ENCODE measurements at places on chromosomes 3 and 15.
A peak's percentile ranks its signal among the peaks of the same experiment; 100 is the strongest.

DNA sequence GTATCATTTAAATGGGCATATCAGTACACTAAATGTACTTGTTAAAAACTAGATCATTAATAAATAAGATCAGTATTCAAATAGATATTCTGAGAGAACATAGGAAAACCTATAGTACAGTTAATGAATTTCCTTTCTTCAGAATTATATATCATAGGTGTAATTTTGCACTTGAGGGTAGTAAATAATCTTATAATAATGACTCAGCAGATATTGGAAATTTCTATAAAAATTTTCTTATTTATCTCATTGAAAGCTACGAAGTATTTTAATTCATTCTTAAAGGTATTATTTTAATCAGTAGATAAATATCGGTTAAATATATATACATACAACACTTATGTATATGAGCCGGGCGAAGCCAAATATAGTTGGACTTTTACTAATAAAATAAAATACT, 300.9 kb upstream of the SOX2 start:
- H3K27ac ChIP-seq: no peak overlapping the region
- H3K4me1 ChIP-seq: no peaks in the 10 kb centered on the region
- no peaks in the 10 kb centered on the region for H3K36me3 ChIP-seq
- H3K4me3 ChIP-seq: no peak overlapping the region
- no peak for DNase-seq

DNA sequence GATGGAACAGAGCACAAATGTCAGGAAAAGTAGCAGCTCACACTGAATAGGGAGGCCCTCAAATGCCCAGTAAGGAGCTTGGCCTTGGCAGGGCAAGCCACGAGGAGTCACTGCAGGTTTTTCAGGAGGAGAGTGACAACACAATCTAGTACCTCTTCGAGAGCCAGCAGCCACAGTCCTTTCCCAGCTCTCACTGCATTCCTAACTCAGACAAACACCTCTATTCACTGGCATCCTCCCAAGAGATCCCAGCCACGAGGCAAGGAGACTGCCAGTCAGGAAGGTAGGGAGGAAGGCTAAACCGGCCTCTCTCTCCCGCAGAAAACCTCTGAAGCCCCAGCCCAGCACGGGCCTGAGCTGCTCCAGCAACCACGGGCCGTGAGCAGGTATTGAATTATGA, 146.0 kb upstream of the SMAD3 start:
- peaks cover 27% of the 10 kb centered on the region for H3K36me3 ChIP-seq
- H3K4me3 ChIP-seq: no peak overlapping the region
- peaks cover 6% of the 10 kb centered on the region for H3K4me1 ChIP-seq
- DNase-seq: no peak
- peaks cover 52% of the 10 kb centered on the region for H3K27me3 ChIP-seq

DNA sequence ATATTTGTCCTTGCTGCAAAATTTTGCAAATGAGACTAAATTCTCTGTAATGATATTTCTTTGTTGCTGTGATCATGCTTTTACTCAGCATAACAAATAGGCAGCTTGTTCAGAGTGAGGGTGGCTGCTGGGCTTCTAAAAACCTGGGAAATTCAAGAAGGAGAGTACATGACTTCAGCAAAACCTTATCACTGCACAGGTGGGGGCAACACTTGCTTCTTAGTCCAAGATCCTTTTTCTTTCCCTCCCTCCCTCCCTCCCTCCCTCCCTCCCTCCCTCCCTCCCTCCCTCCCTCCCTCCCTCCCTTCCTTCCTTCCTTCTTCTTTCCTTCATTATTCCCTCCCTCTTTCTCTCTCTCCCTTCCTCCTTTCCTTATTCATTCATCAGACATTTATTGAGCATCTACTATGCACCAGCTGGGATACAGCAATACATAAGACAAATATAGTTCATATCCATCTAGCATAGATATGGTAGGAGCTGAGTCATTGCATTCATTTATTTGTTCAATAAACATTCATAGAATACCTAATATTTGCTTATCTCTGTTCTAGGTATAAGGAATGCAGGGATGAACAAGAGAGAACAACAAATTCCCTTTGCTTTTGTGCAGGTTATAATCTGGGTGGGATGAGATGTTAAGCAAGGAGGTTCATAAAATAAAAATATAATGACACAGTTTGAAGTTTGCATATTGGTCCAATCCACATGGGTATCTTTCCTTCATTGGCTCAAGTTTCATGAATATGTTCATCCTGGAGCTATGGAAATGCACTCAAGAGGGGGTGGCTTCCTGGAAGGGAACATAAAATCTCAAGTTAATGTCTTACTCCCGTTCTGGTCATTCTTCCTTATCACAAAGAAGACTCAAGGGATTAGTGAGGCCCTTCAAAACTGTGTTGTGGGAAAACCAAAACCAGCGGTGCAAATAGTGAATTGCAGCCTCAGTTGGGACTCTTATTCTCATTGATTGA, 210.7 kb downstream of the PDCD6IP start:
- DNase-seq: no peak
- H3K36me3 ChIP-seq: no peaks in the 10 kb centered on the region
- H3K4me3 ChIP-seq: no peak overlapping the region
- no peaks in the 10 kb centered on the region for H3K27me3 ChIP-seq

DNA sequence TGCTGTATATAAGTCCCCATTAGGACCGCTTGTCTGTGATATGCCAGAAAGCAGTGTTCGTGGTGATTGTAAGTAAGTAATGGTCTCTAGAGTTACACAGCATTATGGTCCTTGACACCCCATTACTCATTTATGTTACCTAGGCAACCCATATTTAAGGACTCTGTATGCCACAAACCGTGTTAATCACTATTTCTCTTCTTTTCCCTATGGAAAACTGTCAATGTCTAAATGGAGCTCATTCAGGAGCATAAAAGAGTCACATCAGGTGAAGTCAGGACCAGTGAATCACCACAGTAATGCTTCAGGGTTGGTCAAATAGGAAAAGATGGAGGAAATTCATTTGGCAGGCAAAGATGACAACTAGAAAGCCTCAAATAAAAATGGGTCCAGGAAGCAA, 146.6 kb upstream of the PEX5L start:
- no peak overlapping the region for H3K27ac ChIP-seq
- no peak for DNase-seq
- no peak overlapping the region for H3K4me3 ChIP-seq
- no peaks in the 10 kb centered on the region for H3K36me3 ChIP-seq
- H3K27me3 ChIP-seq: no peaks in the 10 kb centered on the region
- no peaks in the 10 kb centered on the region for H3K4me1 ChIP-seq

GRCh38 chr15:71112429-71112828, 2.8 kb upstream of the THSD4 start:
- peaks cover 67% of the 10 kb centered on the region for H3K27me3 ChIP-seq
- no peak overlapping the region for H3K27ac ChIP-seq
- H3K36me3 ChIP-seq: no peaks in the 10 kb centered on the region
- peaks cover 13% of the 10 kb centered on the region for H3K4me1 ChIP-seq
- DNase-seq: no peak

DNA sequence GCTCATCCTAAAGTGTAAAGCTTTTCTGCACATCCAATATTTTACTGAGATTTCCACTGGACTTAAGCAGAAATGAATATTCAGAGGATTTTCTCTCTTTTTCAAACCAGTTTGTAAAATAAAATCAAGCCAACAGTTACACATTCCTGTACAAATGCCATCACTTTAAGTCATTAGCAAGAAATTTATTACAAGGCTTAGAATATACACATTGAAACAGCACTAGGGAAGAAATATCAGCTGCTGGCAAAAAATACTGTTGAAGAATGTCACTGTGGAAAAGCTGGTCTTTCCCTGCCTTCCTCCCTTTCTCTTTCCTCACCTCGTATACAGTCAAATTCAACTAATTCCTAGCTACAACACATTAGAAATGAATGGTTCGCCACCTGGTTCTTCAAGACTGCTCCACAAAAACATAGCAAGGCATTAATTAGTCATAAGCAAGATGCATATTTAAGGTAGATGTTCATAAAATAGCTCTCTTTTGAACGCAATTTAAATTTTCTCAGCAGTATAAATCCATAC, 21.3 kb downstream of the PLOD2 start:
- H3K4me3 ChIP-seq: no peak overlapping the region
- no peaks in the 10 kb centered on the region for H3K36me3 ChIP-seq

DNA sequence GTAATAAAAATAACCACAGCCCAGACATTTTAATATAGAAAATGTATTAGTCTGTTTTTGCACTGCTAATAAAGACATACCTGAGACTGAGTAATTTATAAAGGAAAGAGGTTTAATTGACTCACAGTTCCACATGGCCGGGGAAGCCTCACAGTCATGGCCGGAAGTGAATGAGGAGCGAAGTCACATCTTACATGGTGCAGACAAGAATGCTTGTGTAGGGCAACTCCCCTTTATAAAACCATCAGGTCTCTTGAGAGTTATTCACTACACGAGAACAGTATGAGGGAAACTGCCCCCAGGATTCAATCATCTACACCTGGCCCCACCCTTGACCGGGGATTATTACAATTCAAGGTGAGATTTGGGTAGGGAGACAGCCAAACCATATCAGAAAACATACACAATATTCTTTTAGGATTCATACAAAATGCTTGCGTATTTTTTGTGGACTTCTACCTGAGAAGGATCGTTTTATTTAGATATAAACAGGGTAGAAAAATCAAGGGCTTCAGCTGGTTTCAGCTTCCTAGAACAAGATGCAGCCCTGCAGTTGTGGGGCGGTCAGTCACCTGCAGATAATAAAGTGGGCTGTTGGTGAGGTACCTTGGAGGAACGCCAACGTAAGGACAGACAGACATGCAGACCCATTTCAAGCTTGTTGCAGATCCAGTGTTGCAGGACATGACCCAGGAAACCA, 101.9 kb downstream of the TNIK start:
- H3K27me3 ChIP-seq: no peaks in the 10 kb centered on the region
- DNase-seq: no peak
- H3K4me3 ChIP-seq: no peak overlapping the region
- H3K27ac ChIP-seq: no peak overlapping the region

GRCh38 chr3:100500320-100500880, 8.0 kb downstream of the TMEM45A start:
- no peak overlapping the region for H3K4me3 ChIP-seq
- H3K27ac ChIP-seq: no peak overlapping the region
- H3K27me3 ChIP-seq: peaks cover 37% of the 10 kb centered on the region
- no peaks in the 10 kb centered on the region for H3K4me1 ChIP-seq

GRCh38 chr3:56980798-56981390, 79.6 kb upstream of the SPATA12 start:
- no peaks in the 10 kb centered on the region for H3K36me3 ChIP-seq
- peaks cover 6% of the 10 kb centered on the region for H3K4me1 ChIP-seq
- H3K27me3 ChIP-seq: no peaks in the 10 kb centered on the region
- no peak overlapping the region for H3K27ac ChIP-seq
- DNase-seq: no peak

GRCh38 chr15:40054855-40055575, 16.0 kb upstream of the SRP14 start:
- H3K36me3 ChIP-seq: peaks cover 6% of the 10 kb centered on the region
- H3K27me3 ChIP-seq: no peaks in the 10 kb centered on the region
- no peak for DNase-seq
- peak overlapping the region; percentile 95 for H3K27ac ChIP-seq

DNA sequence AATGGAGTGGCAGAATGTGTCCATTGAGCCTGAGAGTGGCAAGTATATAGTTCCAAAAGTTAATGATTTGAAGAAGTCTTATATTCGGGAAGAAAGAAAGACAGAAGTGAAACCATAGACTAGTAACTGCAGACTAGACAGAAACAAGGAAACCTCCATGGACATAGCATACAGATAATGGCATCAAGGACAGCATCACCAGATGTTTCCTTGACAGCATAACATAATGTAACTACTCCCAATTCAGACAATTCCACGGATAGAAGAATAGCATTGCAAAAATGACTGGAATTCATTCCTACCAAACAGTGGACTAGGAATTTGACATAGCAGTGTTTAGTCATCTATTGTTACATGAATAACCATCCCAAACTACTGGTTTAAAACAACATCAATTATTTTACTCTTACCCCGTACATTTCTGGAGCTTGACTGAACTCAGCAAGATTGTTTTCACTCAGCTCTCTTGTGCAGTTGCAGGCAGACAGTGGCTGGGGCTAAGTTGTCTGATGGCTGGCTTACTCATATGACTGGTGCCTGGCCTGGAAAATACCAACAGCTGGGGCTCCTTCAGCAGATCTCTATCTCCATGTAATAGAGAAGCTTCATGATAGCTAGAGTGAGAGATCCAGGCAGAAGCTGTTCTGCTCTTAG, 109.7 kb upstream of the GADL1 start:
- H3K36me3 ChIP-seq: no peaks in the 10 kb centered on the region
- H3K4me1 ChIP-seq: no peaks in the 10 kb centered on the region
- no peaks in the 10 kb centered on the region for H3K27me3 ChIP-seq
- H3K27ac ChIP-seq: no peak overlapping the region

GRCh38 chr3:24623657-24624056, 129.0 kb upstream of the THRB start:
- H3K4me3 ChIP-seq: no peak overlapping the region
- H3K36me3 ChIP-seq: peaks cover 6% of the 10 kb centered on the region
- H3K4me1 ChIP-seq: no peaks in the 10 kb centered on the region
- no peak overlapping the region for H3K27ac ChIP-seq
- no peaks in the 10 kb centered on the region for H3K27me3 ChIP-seq

DNA sequence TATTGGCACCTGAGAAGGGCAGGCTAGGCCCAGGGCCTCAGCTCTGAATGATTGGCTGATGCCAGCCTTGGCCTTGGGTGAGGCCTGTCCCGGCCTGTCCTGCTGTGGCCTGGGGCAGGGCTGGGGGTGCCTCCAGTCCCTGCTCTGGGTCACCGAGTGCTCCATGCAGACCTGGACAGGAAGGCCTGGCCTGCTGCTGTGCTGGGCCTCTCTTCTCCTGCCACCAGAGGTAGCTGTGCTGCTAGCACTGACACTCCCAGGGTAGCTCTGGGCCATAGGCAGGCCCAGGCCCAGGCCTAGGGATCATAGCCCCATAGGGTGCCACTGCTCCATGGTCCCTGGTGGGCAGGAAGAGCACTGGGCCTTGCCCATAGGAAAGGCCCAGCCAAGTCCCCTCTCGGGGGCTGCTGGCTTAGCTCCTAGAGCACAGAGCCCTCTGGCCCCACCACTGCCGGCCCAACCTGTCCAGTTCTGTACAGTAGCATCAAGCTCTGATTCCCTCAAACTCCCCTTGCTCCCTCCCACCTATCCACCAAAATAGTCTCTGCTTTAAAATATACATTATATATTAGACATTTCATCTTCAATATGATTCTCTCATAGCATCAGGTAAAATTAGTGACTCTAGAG, 18.2 kb downstream of the ABTB1 start:
- no peaks in the 10 kb centered on the region for H3K4me1 ChIP-seq
- no peak overlapping the region for H3K27ac ChIP-seq
- DNase-seq: no peak

- peaks cover under 1% of the 10 kb centered on the region for H3K36me3 ChIP-seq
- H3K4me1 ChIP-seq: peaks cover 8% of the 10 kb centered on the region
- H3K27me3 ChIP-seq: peaks cover 9% of the 10 kb centered on the region
- no peak overlapping the region for H3K27ac ChIP-seq
- H3K4me3 ChIP-seq: no peak overlapping the region
Observed at GRCh38 chr3:61358364-61358763, 107.1 kb upstream of the FHIT start.

GRCh38 chr3:36393563-36393962, 13.3 kb downstream of the STAC start:
- no peaks in the 10 kb centered on the region for H3K4me1 ChIP-seq
- no peak overlapping the region for H3K27ac ChIP-seq
- H3K36me3 ChIP-seq: no peaks in the 10 kb centered on the region
- H3K4me3 ChIP-seq: no peak overlapping the region
- peaks cover 8% of the 10 kb centered on the region for H3K27me3 ChIP-seq

- no peaks in the 10 kb centered on the region for H3K36me3 ChIP-seq
- no peak for DNase-seq
- H3K27ac ChIP-seq: no peak overlapping the region
- H3K4me3 ChIP-seq: no peak overlapping the region
- H3K27me3 ChIP-seq: no peaks in the 10 kb centered on the region
Observed at GRCh38 chr3:167246252-167246651, 133.8 kb downstream of the ZBBX start.

GRCh38 chr3:42368861-42369260, 41.5 kb downstream of the LYZL4 start:
- H3K27ac ChIP-seq: peak overlapping the region; percentile 65
- DNase-seq: no peak
- no peak overlapping the region for H3K4me3 ChIP-seq
- peaks cover 3% of the 10 kb centered on the region for H3K36me3 ChIP-seq
- no peaks in the 10 kb centered on the region for H3K27me3 ChIP-seq

All from naive thymus-derived CD8-positive, alpha-beta T cell (primary cell).